ENCODE measurements at places on chromosomes 6 and 20.

GRCh38 chr6:141551318-141551717, 581.4 kb upstream of the GJE1 start:
- no peak for DNase-seq

GRCh38 chr6:134802426-134803058, 147.4 kb downstream of the ALDH8A1 start:
- no peak for DNase-seq

DNA sequence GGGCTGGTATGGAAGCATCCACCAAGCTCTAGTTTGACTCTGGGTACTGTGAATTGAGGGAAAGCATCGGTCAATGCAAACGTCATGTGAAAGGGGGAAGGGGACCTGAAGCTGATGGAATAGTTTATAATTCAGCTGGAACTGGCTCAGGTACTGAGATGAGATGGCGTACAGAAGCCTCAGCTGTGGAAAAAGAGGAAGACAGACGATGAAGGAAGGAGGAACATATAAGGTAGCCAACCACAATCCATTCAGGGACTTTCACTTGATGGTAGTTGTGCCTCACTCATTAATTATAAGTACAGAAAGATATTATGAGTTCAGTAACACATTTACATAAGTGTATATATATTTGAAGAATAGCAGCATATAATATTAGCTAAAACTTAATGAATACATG, 2.7 kb downstream of the CALHM5 start:
- DNase-seq, result no peak

DNA sequence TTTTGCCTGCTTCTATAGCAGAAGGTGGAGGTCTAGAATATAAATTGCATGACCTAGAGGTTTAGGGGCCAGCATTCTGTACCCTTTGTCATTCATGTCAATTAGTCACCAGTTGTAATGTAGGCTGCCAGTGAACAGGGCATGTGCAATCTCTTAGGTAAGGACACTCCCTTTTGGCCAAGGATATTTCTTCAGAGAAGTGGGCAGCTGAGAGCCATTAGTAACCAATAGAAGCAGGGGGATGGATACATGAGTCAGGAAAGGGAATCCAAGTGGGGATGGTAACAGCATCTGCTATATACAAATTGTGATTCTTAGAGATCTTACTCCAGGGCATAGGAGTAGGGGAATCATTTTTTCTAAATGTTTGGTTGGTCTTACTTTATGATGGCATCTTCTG, 494.2 kb upstream of the JAG1 start:
- DNase-seq, result no peak

DNA sequence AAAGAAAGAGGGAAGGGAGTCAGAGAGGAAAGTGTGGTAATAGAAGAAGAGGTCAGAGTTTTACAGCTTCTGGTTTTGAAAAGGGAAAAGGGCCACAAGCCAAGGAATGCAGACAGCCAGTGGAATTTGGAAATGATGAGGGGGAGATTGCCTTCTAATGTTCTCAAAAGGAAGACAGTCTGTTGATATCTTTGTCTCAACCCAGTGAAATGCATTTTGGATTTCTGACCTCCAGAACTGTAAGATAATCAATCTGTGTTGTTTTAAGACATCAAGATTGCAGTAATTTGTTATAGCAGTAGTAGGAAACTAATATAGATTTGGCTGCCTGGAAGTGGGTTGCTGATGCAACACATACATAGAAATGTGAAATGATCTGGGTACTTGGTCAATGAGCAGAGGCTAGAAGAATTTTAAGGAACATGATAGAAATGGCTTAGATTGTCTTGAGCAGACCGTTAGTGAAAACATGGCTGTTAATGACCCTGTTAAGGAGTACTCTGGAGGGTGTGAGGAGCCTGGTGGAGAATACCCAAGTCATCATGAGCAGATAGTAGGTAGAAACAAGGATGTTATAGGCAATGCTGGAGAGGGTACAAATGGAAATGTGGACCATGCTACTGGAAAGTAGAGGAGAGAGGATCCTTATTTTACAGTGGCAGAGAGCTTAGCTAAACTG, 255.8 kb upstream of the RAB32 start:
- no peak for DNase-seq

DNA sequence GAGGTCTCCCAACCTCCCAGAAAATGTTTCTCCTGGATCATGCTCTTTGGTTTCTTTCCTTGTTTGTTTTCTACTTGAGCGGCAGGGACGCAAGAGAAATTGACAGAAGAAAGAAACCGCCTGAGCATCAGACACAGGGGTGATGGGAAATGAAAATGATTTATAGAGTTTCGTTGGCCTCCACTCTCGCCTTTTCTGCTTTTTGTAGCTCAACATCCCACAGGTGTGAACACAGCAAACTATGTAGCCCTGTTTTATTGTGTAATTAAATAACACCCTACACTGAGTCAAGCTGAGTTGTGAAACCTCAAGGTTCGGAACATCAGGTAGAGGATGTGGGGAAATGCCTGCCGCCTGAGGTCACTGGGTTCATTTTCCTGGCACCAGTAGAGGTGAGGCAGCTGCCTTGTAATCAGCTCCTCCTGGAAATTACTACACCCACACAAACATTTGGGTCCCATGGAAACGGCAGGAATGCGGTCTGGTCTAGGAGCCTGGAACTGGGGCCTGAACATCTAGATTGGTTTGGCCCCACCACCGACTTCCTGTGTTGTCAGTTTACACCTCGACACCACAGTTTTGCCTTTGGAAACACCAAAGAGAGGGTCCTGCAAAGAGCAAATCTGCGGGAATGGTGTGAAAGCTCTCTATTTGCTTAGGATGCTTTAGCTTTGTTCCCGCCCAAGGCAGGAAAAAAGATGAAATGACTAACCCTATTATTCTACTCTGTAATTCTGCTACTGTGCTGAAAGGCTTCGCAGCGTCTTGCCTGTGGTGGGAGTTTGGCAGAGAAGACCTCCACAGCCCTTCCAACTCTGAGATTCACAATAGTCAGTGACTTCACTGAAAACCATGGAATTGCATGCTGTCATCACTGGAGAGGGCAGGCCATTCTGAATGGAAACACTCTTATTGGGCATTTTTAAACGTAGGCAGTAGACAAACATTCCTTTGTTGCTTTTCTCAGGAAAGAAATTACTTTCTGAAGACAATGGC, 53.0 kb downstream of the ADAT2 start:
- DNase-seq, result no peak

GRCh38 chr6:92538926-92539325, 880.4 kb downstream of the EPHA7 start:
- no peak for DNase-seq

All from stimulated activated CD8-positive, alpha-beta memory T cell treated with anti-CD3 and anti-CD28 coated beads, Interleukin-15, amount 100 ng/mL, for 24 hours (primary cell).